Suprapubic skin (tissue), 4 donors: ENCODE measurements at places on chromosomes 6 and 20. TPM values are rescaled to one million over a fixed set of nuclear protein-coding genes. Genes with fewer than 3 reads are reported as not detected.

DNA sequence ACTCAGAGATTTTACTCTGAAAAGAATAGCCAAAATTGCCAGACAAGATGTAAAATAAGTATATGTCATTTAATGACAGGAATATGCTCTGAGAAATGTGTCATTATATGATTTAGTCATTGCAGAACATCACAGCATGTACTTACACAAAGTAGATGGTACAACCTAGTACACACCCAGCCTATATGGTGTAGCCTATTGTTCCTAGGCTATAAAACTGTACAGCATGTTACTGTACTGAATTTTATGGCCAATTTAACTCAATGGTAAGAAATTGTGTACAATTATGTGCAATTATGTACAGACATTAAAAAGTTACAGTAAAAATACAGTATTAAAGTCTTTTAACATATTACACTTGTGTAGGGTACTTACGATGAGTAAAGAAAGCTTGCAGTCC lies 311.9 kb upstream of the EPHA7 start:
- no peak for DNase-seq

SLC17A9 gene
- 0.56 TPM for total RNA-seq

GRCh38 chr6:10210052-10210451 lies 204.8 kb downstream of the TFAP2A start:
- no peak for DNase-seq

DEFB132 gene
- total RNA-seq = not detected

DNA sequence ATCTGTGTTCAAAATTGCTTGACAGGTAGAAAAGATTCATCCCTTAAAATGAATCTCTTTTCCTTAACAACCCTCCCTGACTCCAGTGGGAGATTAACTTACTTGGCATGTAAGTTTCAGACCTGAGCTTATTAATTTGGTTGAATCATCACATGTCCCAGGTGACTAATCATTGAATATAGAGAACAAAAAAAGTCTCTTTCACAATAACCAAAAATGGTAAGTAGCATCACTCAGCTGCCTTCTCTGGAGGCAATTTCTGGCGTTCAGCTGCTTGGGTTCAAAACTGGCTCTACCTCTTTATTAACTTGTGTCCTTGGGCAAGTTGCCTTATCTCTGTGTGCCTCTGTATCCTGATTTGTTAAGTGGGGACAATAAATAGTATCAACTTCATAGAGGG lies 2.9 kb downstream of the C6orf141 start:
- no peak for DNase-seq
